ENCODE measurements at places on chromosomes 16 and 17.

GRCh38 chr17:19312406-19312805, 50.1 kb downstream of the B9D1 start:
- no peak for DNase-seq

- DNase-seq, result peak; percentile 54
Observed at GRCh38 chr17:80921159-80921558, 70.5 kb upstream of the CHMP6 start.

DNA sequence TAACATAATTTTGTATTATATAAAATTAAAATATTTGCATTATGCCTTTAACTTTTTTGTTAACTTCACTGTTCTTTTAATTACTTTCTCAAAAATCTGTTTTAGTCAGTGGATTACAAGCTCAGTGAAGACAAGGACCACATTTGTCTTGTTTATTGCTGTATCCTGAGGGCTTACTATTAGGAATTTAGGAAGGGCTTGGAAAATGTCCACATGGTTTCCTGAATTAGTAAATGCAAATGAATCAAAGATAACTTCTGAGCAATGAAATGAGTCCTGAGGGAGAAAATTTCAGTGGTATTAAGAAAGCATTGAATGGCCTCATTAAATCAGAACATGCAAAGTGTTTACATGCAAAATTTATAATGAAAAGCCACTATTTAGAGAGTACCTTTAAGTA, 1293.2 kb upstream of the GOT2 start:
- DNase-seq, result no peak

GRCh38 chr16:82331397-82331796, 161.4 kb upstream of the MPHOSPH6 start:
- no peak for DNase-seq

DNA sequence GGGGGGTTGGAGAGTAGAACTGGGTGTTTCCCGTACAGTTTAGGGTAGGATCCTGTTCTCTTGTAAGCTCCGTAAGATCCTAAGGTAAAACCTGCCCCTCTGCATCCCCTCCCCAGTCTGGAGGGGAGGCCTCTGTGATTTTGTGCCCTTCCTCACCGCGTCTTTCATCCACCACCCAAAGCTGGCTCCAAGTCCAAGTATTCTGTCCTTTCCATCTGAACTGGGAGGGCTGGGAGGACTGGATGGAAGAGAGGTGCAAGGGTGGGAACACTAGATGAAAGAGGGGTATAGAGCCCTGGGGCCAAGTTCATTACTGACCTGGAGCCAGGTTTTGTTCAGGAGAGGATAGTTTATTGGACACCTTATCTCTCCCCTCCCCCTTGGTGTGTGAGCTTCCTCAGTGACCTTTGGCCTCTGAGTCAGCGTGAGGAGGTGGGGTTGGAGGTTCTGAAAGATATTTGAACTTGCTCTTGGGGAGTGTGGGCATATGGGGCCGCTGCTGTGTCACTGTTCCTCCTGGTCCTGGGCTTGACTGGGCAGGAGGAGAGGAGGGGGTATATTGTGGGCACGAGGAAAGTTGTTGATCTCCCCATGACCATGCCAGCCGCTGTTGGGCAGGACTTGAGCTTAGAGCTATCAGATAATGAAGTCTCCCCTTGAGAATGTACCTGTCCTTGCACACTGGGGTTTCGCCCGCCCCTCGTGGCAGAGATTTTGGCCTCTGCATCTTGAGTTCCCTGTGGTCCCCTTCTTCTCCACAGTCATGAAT, 1.6 kb downstream of the LASP1 start:
- peak; percentile 93 for DNase-seq

- DNase-seq, result no peak
Observed at GRCh38 chr16:77555791-77556190, 121.0 kb upstream of the ADAMTS18 start.

GRCh38 chr16:22300427-22301071, 3.3 kb downstream of the POLR3E start:
- DNase-seq, result no peak

DNA sequence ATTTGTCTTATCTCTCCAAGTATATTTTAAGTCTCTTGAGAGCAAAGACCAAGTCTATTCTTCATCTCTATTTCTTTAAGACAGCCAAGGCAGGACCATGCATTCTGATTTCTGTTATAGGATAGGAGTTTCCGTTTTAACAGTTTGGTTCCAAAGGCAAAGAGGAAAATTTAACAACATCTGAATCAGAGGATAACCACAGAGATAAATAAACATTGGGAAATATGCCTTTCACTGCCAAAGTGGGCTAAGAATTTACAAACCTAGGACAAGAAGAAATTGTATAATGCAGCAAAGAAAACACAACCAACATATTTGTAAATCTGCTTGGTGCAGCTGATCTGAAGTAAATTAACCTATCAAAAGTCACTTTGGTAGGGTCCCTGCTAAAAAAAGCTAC, 37.7 kb downstream of the USP32 start:
- no peak for DNase-seq

GRCh38 chr16:67181346-67181745, 2.4 kb downstream of the MATCAP1 start:
- DNase-seq, result no peak

DNA sequence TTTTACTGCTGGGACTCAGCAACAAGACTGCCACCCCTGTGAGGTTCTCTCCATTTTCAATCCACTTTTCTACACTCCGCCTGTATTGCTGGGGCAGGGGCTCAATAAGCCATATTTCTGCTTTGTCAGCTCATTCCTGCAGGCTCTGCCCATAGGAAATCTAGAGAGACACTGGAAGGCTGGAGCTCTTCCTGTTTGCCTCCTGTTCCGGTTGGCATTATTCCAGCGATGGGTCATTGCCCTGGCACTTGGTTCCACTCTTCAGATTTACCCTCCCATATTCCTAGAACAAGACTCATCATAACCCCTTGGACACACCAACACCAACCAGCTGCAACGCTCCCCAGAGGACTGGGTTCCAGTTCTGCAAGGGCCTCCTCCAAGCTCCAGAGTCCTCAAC, 210.4 kb downstream of the CA10 start:
- DNase-seq, result no peak

DNA sequence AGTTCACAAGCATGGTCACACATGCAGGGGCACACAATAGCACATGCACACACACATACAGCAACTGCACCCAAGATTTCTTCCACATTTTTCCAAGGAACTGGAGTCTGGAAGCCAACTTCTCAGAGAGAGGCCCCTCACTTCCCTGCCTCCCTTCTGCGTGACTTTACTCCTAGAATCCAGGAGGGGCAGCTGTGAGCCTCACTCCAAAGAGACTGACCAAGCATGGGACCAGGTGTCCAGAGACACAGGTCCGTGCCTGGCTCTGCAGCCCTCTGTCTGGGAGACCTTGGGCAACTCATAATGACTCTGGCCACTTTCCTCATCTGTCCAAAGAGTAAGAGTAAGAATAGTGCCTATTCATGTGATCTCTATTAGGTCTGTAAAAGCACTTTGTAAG, 104.7 kb upstream of the TMEM132E start:
- no peak for DNase-seq

- DNase-seq, result no peak
Observed at GRCh38 chr16:6642271-6642670, 690.4 kb upstream of the RBFOX1 start.

GRCh38 chr16:22192261-22193062, 13.6 kb upstream of the EEF2K start:
- no peak for DNase-seq

- no peak for DNase-seq
Observed at GRCh38 chr16:9114112-9114511, 22.7 kb downstream of the HAPSTR1 start.

DNA sequence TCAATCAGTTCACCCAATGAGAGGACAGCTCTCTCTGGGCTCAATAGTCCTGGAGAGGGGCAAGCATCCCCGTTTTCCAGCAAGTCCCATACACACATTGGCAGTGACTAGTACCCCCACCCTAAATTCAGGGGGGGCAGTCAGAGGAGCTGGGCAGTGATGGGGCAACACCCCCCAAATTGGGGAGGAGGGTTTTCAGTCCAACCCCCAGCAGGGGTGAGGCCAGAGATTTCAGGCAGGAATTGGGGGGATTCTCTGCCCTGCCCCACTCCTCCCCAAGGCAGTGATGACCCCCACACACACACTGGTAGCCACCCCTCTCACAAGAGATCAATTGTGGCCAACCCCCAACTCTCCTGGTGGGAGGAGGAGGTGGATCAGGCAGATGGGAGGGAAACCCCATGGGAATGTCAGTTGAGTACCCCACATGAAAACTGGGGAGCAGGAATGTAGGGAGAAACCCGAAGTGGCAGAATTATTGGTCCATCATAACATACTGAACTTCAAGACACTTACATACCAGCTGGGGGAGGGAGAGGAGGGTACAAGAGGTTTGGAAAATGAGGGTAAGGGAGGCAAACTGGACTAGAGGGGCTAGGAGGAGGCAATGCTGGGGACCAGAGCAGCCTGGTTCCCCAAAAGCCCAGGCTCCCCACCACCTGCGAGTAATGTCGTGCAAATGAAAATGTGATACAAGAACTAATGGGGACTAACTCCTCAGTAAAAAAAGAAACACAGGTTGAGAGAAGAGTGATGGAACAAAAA, 3.1 kb downstream of the VAMP2 start:
- no peak for DNase-seq

DNA sequence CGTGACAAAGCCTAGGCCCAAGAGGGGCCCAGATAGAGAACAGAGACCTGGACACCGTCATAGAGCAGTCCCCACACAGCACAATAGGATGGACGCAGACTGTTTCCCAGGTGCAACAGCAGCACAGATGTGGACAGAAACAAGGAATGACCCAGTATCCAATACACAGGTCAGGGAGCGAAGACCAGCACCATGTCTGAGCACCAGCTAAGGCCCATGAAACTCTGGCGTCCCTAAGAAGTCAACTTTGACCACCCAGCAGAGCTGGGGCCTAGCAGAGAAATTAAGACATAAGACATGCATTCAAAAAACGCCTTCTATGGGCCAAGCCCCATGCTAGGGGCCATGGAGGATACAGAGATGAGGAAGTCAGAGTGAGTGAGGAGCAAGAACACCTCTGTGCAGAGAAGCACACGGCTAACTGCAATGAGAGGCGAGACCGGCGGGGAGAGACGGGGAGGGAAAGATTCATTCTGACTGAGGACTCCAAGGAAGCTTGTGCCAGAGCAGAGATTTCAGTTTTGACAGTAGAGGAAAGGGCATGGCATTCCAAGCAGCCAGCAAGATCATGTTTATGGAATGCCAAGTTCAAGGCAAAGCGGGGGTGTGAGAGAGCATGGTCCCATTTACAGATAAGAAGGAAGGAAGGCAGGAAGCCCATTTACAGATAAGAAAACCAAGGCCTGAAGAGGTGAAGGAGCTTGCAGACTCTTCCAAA, 50.8 kb downstream of the PITPNM3 start:
- DNase-seq, result no peak

DNA sequence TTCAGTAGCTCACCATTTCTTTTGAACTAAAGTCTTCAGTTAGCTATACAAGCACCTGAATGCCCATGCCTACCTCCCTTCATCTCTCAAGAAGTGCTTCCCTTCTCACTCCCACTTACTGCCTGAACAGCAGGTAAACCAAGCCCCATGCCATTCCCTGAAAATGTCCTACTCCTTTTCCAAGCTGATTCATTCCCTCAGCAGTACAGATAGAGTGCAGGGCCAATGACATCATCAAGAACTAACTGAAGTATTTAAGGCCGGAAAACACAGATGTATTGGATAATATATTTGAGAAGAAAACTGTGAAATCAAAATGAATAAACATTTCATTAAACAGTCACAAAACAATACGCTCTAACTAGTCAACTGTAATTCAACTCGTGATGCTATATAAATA, 478.8 kb upstream of the CDH11 start:
- no peak for DNase-seq

- DNase-seq, result no peak
Observed at GRCh38 chr16:87210894-87211293, 106.3 kb downstream of the C16orf95 start.

- DNase-seq, result no peak
Observed at GRCh38 chr17:31672161-31672819, 186.8 kb downstream of the COPRS start.

DNA sequence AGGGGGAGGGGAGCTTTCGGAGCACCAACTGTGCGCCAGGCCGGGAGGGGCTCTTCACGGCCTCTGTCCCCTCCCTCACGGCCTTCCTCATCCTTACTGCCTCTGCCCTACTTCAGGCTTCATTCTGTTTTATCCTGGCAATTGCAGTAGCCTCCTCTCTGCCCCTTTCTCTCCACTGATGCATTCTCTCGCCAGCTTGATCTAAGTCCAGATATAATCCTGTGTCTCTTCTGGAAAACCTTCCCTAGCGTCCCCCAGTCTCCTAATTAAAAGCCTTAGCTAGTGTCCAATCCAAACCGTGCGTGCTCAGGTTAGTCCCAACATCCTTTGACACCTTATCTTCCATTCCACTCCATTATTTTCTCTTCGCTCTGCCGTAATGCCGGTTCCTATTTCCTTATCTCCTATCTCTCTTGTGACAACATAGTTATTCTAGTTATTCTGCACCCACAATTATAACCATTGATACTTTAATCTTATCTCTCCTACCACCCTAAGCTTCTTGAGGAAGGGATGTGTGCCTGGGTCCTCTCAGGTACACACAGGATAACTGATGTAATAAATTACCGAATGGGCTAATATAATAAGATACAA, 869 bp downstream of the ZNF48 start:
- DNase-seq, result no peak

GRCh38 chr17:44932787-44933097, 14.8 kb downstream of the KIF18B start:
- no peak for DNase-seq

DNA sequence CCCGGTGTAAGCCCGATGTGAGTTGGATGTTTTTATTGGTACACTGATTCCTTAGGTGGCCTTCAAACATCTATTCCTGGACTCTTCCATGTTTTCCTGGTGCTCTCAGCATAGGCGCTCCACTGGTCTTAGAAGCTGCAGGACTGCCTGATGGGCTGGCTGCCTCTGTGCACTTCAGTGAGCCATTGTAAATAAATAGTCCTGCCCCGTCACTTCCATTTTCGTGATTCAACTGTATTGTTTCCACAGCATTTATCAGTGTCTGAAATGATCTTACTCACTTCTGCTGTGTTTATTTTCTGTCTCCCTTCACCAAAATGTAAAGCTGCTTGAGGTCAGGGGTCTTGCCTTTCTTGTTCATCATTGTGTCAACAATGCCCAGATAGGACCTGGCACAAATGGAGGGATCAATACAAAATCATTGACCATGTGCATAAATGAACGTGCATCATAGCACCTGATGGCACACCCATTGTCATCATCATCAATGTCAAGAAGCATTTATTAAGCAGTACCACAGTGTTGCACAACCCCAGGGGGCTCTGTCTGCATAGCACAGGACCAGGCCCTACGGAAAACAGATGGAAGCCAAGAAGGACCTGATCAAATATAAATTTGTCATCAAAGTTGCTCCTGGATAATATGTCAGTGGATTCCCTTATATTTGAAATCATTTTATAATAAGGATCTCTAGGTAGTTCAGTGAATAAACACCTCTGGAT, 66.6 kb upstream of the CPHXL start:
- DNase-seq, result no peak

DNA sequence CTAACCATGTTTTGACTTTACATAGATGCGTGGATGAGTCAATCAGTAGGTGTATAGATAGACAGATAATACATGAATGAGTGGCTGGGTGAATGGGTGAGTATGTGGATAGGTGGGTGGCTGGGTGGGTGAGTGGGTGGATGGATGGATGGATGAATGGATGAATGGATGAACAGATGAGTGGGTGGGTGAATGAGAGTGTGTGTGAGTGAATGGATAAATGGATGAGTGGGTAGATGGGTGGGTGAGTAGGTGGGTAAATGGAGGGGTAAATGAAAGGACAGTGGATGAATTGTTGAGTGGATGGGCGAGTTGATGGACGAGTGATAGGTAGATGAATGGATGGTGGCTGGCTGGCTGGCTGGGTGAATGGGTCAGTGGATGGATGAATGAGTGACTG, 23.2 kb downstream of the C16orf95 start:
- DNase-seq, result no peak

Measured in upper lobe of left lung (tissue), 6 donors.